Activated CD4-positive, alpha-beta T cell treated with anti-CD3 and anti-CD28 coated beads for 36 hours (primary cell): ENCODE measurements at places on chromosomes 7 and 10. TPM values are rescaled to one million over a fixed set of nuclear protein-coding genes. Genes with fewer than 3 reads are reported as not detected.

DNA sequence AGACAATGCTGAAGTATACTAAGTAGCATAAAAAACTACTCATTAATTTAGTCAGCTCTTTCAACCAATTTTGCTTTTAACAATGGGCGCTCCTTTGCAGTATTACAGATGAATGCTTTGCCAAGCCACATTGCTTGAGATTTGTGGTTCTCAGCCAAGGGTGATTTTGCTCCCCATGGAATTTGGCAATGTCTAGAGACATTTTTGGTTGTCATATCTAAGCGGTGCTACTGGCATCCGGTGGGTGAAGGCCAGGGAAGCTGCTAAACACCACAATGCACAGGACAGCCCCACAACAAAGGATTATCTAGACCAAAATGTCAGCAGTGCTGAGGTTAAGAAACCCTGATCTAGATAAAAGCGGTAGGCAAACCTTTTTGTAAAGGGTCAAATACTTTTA, 112.0 kb downstream of the UBE2H start:
- no peak overlapping the region for H3K4me3 ChIP-seq
- H3K27ac ChIP-seq = peak overlapping the region; percentile 19
- no peak for DNase-seq
- H3K4me1 ChIP-seq = peaks cover 32% of the 10 kb centered on the region
- no peaks in the 10 kb centered on the region for H3K27me3 ChIP-seq

GRCh38 chr7:142618655-142619351, 130.5 kb upstream of the PRSS1 start:
- DNase-seq = no peak
- H3K27me3 ChIP-seq = no peaks in the 10 kb centered on the region
- peak overlapping the region; percentile 57 for H3K4me3 ChIP-seq
- peak overlapping the region; percentile 65 for H3K27ac ChIP-seq
- peaks cover 20% of the 10 kb centered on the region for H3K4me1 ChIP-seq

- no peaks in the 10 kb centered on the region for H3K36me3 ChIP-seq
- H3K27ac ChIP-seq = no peak overlapping the region
- DNase-seq = no peak
Observed at GRCh38 chr7:109582211-109582610, 1012.5 kb downstream of the DNAJB9 start.

Gene GHRHR
- total RNA-seq = not detected

Gene AMPH
- total RNA-seq = 0.07 TPM

DNA sequence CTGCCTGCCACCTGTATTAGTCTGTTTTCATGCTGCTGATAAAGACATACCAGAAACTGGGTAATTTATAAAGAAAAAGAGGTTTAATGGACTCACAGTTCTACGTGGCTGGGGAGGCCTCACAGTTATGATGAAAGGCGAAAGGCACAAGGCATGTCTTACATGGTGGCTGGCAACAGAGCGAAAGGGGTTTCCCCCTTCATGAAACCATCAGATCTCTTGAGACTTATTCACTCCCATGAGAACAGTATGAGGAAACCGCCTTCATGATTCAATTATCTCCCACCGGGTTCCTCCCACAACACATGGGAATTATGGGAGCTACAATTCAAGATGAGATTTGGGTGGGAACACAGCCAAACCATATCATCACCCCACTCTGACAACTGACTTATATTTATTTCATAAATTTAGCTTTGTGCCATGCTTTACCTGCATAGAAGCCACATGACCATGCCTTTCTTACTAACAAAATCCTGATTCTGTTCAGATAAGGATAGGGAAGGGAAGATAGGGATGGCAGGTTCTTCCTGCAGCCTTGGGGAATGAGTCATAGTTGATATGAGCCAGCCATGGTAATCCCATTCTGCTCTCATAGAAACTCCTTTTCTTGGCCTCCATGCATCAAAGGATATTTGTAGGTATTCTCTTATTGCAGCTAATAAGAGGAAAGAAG, 191.3 kb upstream of the AGK start:
- no peaks in the 10 kb centered on the region for H3K4me1 ChIP-seq
- H3K4me3 ChIP-seq = no peak overlapping the region
- no peak for DNase-seq
- H3K27me3 ChIP-seq = peaks cover 15% of the 10 kb centered on the region
- H3K36me3 ChIP-seq = no peaks in the 10 kb centered on the region

Gene SFTPA1
- not detected for total RNA-seq

DNA sequence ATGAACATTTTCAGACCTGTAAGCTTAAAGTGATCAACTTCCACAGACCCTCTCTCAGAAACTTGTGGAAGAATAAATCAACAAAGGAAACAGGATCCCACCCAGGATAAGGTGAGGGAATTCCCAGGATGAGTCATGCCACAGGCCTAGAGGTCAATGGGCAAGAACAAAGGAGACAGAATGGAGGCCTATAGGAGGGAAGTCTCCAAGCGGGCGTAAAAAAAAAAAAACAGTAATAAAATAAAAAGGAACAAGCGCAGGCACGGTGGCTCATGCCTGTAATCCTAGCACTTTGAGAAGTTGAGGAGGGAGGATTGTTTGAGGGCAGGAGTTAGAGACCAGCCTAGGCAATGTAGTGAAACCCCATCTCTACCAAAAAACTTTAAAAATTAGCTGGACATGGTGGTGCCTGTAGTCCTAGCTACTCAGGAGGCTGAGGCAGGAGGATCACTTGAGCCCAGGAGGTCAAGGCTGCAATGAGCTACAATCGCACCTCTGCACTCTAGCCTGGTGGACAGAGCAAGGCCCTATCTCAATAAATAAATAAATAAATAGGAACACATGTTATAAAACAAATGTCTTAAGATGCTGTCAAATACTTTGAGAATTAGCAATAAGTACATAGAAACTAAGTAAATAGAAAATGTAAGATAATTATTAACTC, 8.4 kb downstream of the SORBS1 start:
- no peaks in the 10 kb centered on the region for H3K36me3 ChIP-seq
- no peak overlapping the region for H3K27ac ChIP-seq
- H3K27me3 ChIP-seq = no peaks in the 10 kb centered on the region
